ENCODE measurements at places on chromosomes 5 and 9. TPM values are rescaled to one million over a fixed set of nuclear protein-coding genes. Genes with fewer than 3 reads are reported as not detected.

The IRX2 gene
- 6.1 TPM for total RNA-seq

The FAM13B gene
- 43.0 TPM for total RNA-seq

The PTGDS gene
- not detected for total RNA-seq

The SMIM32 gene
- not detected for total RNA-seq

The TBC1D2 gene
- 111 TPM for total RNA-seq
